Muscle of leg (tissue), 16 donors: ENCODE measurements at places on chromosomes 11 and 22. TPM values are rescaled to one million over a fixed set of nuclear protein-coding genes. Genes with fewer than 3 reads are reported as not detected.

Gene SRRD
- polyA plus RNA-seq, result 20.2 TPM

Gene MS4A8
- 10.5 TPM for polyA plus RNA-seq

Gene TMEM45B
- polyA plus RNA-seq, result 0.23 TPM

Gene SLC29A2
- polyA plus RNA-seq, result 16.2 TPM

Gene CTSC
- polyA plus RNA-seq, result 36.7 TPM

Gene NAALAD2
- polyA plus RNA-seq, result 4.6 TPM

Gene KIAA0930
- 23.4 TPM for polyA plus RNA-seq

Gene HYLS1
- polyA plus RNA-seq, result 5.0 TPM

Gene ATM
- 30.1 TPM for polyA plus RNA-seq

Gene GGTLC2
- not detected for polyA plus RNA-seq

Gene OR52E5
- not detected for polyA plus RNA-seq
